NCI-H774 (cell line): ENCODE measurements at places on chromosomes 2 and 18.

- DNase-seq = no peak
These were observed 54.4 kb upstream of the CWC22 start for GRCh38 chr2:180061546-180061945.

DNA sequence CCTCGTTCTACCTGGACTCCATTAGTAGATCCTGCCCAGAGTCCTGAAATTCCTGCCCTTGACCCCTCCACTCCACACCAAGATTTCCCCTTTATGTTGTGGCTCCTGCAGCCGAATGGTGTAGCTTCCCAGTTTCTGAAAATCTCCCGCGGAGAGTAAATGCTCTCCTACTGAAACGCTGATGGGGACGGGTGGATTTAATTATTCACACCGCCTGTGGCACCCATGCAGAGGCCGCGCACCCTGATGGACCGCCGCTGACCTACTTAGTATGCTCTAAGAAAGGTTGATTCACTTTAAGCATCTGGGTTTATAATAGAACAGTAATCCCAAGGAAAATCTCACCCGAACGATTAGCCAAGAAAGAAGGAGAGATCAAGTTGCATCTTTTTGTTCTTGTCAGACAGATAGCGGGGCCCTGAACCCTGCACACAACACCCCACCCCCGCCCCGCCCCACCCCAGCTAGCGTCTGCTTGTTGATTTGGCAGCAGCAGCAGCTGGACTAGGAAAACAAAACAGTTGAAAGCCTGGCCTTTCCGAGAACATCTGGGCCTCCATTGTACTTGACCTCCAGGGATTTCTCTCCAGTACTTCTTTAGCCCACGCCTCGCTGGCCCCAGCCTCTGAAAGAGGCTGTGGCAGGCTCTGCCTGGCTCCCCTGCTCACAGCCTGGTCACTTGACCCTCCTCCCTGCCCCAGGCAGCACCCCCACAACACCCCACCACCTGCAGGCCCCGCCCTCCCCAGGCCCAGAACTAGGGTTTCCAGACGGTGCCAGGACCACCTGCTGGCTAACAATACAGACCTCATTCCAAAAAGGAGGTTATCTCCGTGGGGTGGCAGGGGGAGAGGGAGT, 53.6 kb downstream of the DPYSL5 start:
- no peak for DNase-seq

DNA sequence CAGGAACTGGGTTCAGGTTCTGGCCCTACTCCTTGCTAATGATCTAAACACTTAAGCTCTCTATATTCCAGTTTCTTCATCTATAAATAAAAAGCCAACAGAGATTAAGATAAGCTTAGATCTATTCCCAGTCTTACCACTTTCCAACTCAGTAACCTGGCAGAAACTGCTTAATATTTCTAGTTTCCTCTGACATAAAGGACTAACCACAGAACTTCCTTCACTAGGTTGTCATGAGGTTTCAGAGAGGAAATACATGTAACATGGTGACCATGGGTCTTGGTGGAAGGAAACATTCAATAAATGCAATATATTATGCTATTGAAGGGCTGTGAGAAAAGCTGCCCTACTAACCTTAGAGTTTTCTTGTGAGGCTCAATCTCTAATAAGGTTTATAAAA, 114.4 kb upstream of the PDE1A start:
- no peak for DNase-seq

DNA sequence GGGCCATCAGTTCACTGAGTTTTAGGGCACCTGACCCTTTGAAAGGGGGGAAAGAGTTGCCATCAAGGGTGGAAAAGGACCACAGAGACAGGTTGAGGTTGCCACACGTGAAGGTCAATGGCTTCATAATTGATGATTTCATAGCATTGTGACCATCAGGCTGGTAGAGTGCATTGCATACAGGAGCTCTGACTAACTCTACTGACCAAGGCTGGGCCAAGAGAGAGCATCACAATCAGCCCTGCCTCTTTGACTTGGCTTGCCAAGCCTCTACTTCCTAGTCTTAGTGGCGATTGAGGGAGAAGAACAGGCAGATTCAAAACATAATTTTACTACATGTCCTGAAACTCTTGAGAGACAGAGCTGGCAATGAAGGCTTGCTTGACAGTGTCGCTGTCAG, 5.8 kb upstream of the TNP1 start:
- no peak for DNase-seq

DNA sequence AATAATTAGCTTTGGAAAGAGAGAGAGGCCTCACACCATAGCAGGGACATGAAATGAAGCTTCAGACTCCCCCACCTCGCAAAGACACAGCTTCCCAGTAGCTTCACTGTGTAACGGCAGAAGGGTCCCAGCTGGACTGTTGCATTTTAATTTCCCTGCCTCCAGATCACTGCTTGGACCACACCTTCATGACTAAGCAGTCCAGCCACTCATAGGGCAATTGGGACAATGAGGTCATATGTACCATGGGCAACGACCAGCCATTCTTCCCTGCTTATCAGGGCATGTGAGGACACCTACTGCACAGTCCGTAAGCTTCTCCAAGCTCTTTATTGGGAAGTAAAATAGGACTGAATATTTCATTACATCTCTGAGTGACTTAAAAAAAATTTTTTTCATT, 183.0 kb downstream of the MREG start:
- DNase-seq = no peak

DNA sequence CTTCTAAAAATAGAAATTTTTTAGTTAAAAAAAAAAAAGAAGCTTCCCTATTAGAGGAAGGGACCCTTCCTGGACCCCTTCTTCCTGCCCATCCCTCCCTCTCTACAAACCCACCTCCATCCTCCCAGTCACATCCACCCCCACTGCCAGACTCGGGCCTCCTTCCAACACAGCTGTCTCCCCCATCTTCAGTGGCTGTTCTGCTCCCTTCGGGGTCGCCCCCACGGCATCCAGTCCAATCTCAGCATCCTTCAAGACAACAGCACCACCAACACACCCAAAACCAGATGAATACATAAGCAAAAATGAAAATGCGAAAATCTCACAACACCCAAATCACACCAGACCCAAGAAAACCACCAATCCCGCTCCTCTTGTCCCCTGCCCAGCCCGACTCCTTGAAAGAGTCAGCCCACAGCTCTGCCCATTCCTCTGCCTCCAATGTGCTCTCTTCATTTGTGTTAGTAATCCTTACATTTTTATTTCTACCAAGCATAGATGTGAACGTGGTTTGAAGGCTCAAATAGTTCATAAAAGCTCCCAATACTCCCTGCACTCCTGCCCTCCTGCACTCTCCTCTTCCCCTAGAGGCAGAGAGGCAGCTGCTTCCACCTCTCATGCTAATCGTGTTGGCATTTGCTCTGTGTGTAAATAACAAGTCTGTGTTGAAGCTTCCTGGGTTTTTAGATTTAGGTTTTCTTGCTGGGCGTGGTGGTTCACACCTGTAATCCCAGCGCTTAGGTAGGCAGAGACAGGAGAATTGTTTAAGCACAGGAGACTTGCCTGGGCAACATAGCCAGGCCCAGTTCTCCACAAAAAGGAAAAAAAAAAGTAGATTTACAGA, 37.0 kb downstream of the MAL start:
- peak; percentile 72 for DNase-seq

- no peak for DNase-seq
These were observed 374.2 kb downstream of the EN1 start for GRCh38 chr2:118473241-118473640.

DNA sequence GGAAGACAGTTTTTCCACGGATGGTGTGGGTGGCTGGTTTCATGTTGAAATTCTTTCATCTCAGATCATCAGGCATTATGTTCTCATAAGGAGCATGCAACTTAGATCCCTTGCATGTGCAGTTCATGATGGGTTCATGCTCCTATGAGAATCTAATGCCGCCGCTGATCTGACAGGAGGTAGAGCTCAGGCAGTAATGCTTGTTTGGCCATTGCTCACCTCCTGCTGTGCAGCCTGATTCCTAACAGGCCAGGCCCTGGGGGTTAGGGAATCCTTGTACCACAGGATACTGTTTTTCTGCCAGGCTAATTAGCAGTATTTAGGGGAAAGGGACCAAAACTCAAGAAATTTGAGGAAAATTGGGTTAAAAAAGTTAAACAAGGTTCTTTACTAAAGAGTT, 5.3 kb upstream of the LHCGR start:
- DNase-seq = no peak

DNA sequence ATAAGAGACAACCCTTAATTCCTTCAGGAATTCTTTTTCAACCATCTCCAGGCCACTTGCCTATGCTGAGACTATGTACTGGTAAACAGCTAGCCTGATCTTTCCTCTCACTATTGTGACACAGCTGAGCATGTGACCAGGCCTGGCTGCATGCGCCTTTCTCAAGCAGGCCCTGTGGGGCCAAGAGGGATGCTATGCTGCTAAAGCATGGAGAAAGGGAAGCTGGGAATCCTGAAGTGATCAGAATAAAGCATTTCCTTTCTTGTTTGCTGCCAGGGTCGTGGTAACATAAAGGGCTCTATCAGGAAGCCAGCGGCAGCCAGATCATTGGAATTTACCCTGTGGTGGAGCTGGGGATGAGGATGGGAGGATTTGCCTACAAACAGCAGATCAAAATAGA, 29.8 kb upstream of the LCLAT1 start:
- DNase-seq = no peak

GRCh38 chr2:100818003-100818605, 1.8 kb upstream of the NPAS2 start:
- no peak for DNase-seq

DNA sequence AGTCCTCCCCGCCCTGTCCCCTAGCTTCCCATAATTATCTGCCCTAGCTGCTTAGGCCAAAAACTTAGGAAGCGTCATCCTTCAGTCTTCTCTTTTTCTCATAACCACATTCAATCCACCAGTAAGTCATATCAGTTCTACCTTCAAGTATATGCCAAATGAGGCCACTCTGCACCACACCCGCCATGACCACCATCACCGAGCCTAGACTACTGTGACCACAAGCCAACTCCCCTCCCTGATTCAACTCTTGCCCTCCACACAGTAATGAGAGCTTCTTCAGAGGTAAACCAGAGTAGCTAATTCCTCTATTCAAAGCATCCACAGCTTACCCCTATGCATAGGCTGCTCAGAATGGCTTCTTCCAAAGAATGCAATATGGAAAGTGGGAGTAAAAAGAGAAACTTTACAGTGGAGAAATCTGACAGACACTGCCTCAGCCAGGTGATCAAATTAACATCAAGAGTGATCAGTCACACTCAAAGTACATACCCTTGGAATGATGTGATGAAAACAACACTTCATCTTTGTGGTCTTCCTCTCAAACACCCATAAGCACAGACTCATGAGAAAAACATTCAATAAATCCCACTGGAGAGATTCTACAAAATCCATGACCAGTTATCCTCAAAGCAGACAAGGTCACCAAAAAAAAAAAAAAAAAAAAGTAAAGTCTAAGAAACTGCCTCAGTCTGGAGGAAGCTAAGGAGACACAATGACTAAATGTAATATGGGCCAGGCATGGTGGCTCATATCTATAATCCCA, 17.7 kb downstream of the MBOAT2 start:
- no peak for DNase-seq

DNA sequence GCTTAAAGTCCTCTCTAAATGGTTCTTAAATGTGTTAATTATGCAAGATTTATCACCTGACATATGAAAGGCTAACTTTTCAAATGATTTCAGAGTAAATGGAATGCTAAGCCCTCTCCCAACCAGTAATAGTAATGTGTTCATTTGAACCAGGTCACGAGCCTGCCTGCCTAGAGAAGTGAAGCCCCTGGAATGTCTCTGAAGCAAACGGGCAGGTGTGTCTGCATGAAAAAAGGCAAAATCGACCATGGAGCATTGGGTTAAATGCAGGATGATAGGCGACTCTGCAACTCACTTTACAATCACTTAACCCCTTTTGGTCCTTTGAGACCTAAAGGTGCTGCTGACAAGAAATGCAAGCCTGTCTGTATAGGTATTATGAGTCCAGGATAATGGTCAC, 798.4 kb upstream of the ACVR2A start:
- no peak for DNase-seq

GRCh38 chr2:94993176-94994062, 32.1 kb upstream of the MAL start:
- no peak for DNase-seq

DNA sequence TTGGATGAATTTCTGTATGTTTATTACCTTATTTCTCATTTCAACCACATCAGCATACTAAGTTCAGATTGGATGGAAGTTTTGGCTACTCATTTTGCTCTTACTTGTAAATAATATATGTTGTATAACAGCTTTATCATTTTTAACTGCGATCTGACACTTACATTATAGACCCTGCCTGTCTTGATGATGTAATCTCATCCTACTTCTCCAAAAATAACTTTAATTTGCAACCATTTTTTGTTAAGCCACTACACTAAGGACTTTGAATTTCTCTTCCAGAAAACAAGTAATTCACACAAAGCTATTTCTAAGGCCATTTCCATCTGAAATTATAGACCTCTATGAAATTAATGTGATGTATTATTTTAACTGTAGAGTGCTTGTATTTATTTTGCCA, 240.7 kb downstream of the WDR7 start:
- DNase-seq = no peak

DNA sequence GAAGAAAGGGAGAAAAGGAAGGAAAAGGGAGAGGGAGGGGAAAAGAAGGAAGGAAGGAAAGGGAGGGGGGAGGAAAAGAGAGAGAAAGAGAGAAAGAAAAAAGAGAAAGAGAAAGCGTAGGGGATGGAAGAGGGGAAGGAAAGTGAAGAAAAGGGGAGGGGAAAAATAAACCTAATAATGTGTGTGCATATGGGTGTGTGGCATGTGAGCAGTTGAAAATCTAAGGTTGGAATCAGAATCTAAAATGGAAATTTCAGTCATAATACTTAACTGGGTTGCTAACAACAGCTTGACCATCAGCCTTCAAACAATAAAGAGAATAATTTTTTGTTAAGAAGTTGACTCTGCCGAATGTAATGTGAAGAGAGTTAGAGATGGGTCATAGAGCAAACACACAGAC, 407.9 kb upstream of the SLC14A2 start:
- DNase-seq = no peak

DNA sequence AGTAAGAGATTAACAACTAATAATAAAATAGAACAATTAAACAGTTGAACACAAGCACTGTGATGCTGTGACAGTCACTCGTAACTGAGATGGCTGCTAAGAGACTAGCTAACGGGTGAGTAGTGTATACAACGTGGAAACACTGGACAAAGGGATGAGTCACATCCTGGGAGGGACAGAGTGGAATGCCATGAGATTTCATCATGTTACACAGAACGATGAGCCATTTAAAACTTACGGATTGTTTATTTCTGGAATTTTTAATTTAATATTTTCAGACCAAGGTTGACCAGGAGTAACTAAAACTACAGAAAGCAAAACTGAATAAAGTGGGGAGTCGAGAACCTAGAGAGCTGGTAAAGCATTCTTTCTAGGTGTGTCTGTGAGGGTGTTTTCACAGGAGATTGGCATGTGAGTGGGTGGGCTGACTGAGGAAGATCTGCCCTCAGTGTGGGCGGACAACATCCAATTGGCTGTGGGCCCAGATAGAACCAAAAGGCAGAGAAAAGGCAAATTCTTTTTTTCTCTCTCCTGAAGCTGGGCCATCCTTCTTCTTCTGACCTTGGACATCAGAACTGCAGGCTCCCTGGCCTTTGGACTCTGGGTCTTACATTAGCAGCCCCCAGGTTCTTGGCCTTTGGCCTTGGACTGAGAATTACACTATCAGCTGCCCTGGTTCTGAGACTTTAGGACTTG, 14.6 kb downstream of the TMSB10 start:
- DNase-seq = no peak
